ENCODE measurements at places on chromosomes 11 and 22.

DNA sequence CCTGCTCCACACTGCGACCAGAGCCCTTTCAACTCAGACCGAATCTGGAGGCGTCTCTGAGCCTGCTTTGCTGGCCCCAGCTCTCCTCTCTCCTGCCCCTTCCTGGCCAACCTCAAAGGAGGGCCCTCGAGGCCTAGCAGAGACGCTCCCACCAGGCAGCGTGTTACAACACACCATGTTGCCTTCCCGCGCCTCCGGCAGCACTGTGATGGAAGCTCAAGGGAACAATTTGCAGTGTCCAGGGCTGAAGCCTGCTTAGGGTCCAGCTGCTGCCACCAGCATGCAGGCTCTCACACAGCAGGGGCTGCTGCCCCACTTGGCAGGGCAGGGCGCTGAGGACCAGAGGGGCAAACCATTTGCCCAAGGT lies 18.4 kb downstream of the LINC01488 start:
- no peak for DNase-seq

DNA sequence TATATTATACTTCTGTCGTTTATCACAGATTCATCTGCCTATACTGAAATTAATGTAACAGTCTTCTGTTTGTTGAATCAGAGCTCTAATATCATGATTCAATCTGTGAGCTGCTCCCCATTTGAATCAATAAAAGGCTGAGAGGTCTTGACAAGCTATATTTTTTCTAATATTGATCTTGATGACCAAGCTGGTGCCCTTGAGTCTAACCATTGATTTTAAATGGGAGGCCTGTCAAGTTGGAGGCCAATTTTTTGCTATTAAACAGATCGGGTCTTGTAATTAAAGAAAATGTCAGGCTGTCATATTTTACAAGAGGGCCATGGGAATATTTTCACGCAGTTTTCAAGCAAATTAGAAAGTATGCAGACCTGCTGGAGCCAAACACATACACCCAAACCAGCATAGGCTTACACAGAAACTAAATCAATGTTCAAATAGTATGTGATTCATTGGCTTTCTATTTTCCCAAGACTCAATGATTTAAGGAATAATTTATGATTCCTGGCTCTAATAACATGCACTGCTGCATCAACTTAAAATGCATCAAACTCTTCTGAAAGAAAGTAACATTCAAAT lies 286.9 kb downstream of the CNTN5 start:
- no peak for DNase-seq

GRCh38 chr11:61628662-61628970 lies 47.7 kb upstream of the SYT7 start:
- no peak for DNase-seq

DNA sequence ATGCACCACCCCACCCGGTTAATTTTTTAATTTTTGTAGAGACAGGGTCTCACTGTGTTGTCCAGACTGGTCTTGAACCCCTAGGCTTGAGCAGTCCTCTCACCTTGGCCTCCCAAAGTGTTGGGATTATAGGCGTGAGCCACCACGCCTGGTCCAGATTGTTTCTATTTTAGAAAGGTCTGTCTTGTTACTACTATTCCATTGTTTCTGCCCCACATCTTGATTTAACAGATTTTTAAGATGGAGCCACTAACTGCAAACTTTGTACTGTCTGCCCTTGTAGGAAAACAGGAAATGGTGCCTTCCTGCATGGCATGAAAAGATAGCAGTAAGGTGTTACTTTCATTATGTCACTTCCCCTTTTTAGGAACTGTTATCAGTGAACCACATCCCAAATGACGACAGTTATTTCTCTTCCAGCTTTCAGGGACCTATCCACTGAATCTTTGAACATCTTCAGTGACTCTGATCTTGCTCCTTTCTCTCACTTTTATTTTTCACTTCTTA lies 23.2 kb downstream of the TAF1D start:
- no peak for DNase-seq

DNA sequence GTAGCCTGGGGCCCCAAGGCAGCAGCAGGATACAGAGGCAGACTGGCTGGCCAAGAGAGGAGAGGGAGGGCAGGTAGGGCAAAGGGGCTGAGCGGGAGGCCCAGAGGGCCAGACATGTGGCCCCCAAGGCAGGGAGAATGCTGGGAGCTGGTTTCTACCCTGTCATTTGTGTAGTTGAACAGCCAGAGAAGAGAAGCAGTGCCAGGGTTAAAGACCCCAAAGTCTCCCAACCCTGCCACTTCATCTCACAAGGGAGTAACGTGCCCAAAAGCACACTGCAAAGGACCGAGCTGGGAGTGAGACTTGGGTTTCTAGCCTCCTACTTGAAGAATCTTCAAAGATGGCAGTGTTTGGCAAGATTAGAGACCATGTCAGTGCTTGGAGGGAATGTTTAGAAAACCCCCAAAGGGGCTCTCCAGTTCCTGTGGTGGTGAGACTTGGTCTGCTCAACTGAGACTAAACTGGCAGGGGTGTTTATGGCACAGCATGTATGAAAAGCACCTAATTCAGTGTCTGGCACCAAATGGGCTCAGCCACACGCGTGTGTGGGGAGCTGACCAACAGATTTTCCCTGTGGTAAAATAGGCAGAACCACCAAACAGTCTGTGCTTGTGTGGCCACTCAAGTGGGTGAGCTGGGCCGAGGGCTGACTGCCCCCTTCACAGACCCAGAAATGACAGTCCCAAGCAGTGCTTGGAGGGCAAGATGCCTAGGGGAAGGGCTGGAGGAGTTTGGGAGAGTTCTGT lies 68.2 kb upstream of the CLTCL1 start:
- no peak for DNase-seq

Data from anterior cingulate cortex (tissue), 58 donors.